Activated T-helper 9 cell treated with anti-CD3 and anti-CD28 coated beads, Interleukin-2, amount 50 U/mL, for 16 hours (primary cell): ENCODE measurements at places on chromosomes 2 and 18.

DNA sequence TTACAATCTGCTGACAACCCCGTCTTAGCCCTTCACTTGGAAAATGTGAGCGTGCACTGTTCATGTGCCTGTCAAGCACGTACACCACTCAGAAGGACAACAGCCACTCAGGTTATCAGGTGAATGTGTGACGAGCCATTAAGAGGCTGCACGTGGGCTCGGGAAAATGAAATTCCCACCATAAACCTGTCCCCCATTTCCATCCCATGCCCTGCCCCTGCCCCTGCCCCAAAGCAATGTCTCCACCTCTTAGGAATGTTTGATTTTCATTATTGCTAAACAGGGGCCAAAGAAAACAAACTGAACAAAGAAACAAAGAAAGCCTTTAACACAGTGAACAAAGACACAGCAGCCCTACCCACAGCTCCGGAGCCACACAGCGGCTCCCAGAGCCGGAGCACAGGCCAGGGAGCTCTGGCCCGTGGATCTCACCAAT lies 90.5 kb downstream of the TMEM18 start:
- no peak for DNase-seq

DNA sequence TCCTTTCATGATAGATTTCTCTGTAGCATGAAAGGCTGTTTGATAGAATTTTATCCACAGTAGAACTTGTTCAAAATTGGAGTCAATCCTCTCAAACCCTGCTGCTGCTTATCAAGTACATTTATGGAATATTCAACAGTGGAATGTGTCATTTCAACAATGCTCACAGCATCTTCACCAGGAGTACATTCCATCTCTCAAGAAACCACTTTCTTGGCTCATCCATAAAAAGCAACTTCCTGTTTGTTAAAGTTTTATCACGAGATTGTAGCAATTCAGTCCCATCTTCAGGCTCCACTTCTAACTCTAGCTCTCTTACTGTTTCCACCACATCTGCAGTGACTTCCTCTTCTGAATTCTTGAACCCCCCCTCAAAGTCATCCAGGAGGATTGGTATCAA lies 29.4 kb downstream of the PDCL3 start:
- no peak for DNase-seq

GRCh38 chr2:51085420-51086068 lies 53.6 kb upstream of the NRXN1 start:
- DNase-seq = no peak

DNA sequence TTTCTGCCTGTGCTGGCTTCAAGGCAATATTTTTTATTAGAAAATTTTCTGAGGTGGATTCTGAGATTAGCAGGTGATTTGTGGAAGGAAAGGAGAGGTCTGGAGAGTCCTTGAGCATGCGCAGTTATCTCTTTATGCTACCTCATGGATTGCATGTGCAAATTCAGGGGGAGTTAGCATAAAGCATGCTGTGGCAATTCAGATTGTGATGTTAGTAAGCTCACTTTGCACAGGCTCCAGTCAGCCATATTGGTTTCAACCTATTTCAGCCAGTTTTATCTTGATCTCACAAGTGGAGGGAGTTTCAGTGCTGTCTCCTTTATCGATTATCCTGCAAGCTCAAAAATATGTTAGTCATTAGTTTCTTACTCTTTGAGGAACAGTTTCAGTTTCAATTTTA lies 2012.3 kb upstream of the PIK3C3 start:
- no peak for DNase-seq

DNA sequence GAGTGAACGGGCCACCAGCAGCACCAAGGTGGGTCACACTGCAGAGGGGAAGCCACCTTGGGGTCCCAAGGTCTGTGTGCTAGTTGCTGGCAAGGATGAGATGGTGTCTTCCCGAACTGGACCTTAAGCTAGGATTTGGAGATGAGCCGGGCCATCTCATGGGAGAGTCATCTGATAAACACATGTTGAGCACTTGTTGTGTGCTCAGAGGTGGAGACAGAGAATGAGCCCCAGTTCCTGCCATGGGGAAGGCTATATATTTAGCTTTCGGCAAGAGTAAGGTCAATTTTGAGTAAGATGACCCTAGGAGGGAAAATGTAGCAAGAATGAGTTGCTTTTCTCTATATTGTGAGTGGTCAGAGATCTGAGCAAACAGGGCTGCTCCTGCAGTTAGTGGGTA lies 41.4 kb upstream of the RPL31 start:
- DNase-seq = no peak
